Femur (tissue), 1 donor: ENCODE measurements at places on chromosomes 13 and 19.

DNA sequence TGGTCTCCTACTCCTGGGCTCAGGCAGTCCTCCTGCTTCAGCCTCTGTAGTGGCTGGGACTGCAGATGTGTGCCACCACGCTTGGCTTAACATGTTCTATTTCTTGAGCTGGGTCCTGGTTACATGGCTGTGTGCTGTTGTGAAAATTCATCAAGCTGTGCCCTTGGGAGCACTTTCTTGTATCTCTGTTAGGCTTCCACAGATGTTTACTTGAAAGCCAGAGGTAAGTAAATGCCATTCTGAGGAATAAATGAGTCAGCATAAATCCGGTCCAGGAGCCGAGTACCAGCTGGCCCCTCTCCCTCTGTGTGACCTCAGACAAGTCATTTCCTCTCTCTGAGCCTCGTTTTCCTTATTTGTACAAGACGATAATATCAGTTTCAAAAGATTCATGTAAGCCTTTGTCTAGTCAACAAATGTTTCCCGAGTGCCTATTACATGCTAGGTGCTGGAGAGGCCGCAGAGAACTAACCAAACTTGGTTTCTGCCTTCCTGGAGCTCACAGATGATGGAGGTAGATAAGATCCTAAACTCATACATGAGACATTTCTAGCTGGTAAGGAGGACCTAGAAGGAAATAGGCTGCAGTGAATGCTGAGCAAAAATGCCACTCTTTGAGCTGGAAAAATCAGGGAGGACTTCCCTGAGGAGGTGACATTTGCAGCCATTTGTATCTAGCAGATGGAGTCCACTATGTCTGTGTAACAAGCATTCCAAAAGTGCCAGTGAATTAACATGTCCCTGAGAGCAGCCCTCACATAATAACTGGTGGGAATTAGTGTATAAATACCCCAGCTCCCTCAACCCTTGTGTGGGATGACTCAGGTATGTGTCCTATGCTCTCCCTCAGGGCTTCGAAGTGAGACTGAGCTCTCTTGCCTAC is 2.7 kb upstream of the RASAL3 start:
- DNase-seq = no peak

DNA sequence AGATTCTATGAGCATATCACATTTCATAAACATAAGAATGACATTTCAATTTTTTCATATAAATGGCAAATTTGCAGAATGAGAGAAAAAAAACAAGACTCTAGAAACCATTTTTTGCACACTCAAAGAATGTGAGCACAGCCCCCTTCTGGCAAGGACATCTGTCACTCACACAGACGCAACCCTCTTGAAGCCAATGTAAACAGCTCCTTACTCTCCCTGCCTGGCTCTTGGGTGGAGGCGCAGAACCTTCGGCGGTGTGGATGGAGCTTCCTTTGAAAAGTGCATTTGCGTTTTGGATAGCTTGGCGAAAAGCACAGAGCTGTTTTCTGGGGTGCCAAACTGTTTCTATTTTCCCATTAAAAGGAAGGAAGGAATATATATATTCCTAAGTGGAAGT is 367.6 kb upstream of the TSHZ3 start:
- DNase-seq = no peak

GRCh38 chr19:48518207-48518606 is 6.6 kb upstream of the LMTK3 start:
- no peak for DNase-seq

DNA sequence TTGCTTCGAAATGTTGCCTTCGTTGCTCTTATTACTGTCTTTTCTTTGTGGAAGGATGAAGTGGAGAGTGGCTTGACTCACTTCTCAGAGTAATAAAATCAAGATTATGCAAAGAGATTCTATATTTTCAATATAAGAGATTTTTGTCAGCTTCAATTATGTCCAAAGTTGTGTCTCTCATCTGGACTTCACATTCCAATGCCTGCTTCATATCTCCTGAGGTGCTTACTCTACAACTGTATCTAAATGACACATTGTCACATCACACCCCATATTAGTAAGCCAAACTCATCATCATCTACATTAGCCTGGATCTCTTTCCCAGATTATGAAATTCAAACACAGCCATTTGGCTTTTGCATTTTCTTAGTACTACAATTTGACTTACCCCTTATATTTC is 409.4 kb downstream of the DACH1 start:
- DNase-seq = no peak

GRCh38 chr13:94139393-94139995 is 340.0 kb downstream of the DCT start:
- DNase-seq = no peak

DNA sequence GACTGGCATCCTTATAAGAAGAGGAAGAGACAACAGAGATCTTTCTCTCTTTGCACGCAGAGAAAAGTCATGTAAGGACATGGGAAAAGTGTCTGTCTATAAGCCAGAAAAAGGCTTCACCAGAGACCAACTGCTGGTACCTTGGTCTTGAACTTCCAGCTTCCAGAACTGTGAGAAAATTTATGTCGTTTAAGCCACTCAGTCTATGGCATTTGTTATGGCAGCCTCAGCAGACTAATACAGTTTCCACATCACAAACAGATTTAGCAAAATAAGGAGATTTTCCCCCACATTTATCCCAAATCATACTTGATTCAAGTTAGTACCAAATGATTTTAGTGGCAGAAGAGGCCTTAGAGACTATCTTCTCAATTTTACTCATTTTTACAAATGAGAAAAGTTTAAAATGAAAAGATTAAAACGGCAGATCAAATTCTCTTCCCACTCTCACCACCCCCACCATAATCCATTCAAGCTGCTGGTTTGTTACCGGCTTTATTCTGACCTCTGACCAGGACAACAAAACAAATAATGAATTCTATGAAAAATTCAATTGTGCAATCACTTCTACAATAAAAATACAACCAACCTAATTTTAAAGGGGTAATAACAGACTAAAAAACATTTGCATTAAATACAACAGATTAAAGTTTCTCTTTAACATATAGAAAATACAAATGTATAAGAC is 316.3 kb downstream of the TBC1D4 start:
- no peak for DNase-seq

GRCh38 chr13:105008604-105009003 is 1526.9 kb downstream of the EFNB2 start:
- no peak for DNase-seq

DNA sequence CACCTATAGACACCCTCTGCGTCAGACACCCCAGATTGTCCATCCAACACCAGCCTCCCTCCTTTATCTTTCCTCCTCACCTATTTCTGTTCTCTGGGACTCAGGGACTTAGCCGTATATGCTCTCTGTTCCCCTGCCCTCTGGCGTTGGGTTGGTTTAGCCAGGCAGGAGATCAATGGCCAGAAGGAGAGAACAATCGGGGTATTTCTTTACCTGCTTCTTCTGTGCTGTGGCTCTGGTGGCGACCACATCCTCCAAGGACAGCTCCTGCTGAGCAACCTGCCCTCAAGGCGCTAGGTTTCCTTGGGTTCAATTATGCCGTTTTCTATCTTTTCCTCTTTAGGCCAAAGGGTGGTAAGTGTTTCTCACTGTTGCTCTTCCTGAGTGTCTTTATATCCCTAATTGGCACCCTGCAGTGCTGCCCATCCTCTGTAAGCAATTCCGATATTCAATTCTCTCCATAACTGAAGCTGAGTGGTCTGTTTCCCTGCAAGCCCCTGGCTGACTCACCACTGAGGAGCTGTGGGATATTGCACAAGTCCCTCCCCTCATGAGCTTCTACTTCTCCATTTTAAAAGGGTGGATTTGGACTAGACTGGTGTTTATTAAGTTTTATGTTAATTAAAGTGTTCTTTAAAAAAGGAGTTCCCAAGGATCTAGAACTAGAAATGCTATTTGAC is 63.7 kb upstream of the TMTC4 start:
- no peak for DNase-seq

GRCh38 chr13:23743278-23744076 is 145.7 kb downstream of the MIPEP start:
- DNase-seq = no peak

GRCh38 chr19:7348587-7349230 is at the start of gene ARHGEF18:
Gene ARHGEF18 (plus strand): TSS chr19:7348937. CDS start chr19:7362891, 13,954 bp downstream.
- peak; percentile 54 for DNase-seq

- no peak for DNase-seq
Measured at GRCh38 chr19:27896091-27896490, 1316.9 kb downstream of the UQCRFS1 start.

- peak; percentile 88 for DNase-seq
Measured at GRCh38 chr19:42108527-42109389, 23.5 kb downstream of the POU2F2 start.

DNA sequence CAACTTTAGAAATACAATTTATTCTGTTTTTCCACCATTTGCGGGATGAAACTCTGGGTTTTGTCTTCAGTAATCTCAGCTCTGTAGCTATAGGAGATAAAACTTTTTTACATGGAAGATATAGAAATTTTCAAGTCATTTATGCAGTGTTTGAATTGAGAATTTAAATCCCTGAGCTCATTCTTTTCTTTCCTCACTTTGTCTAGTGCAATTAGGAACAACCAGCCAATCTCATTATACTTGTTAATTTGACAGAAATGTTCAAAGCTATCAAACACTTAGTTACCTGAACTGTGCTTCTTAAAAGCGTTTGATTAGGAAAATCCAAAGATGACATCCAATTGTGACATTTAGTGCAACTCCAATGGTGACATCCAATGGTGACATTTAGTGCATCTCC is 1014.3 kb downstream of the SLITRK5 start:
- no peak for DNase-seq

DNA sequence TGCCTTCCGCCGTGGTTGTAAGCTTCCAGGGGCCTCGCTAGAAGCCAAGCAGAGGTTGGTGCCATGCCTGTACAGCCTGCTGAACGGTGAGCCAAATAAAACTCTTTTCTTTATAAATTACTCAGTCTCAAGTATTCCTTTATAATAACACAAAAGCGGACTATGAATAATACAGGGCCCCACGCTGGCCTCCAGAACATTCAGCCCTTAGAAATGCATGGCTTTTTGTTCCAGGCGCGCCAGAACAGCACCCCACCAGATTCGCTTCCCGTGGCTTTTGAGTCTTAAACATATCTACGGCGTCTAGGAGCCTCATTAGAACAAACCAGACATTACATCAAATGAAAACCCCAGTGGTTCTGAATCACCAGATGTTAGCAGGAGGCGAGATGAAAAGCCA is 75.1 kb downstream of the SLC15A1 start:
- DNase-seq = no peak
